Dermis lymphatic vessel endothelial cell (primary cell): ENCODE measurements at places on chromosomes 3 and 15. TPM values are rescaled to one million over a fixed set of nuclear protein-coding genes. Genes with fewer than 3 reads are reported as not detected.

The NLGN1 gene
- under 0.01 TPM in 2 replicates for total RNA-seq

The GOLGA6L7 gene
- total RNA-seq = not detected in 2 replicates

The CCDC174 gene
- total RNA-seq = 6.3 and 10.3 TPM in 2 replicates

The GCSAM gene
- not detected in 2 replicates for total RNA-seq

The FSIP1 gene
- total RNA-seq = 0.43 and 0.69 TPM in 2 replicates
